ENCODE measurements at places on chromosomes 6 and 20.

GRCh38 chr6:124795643-124796463 is 166.4 kb upstream of the RNF217 start:
- no peak for DNase-seq

- no peak for DNase-seq
Measured at GRCh38 chr6:42117843-42118161, 24.6 kb downstream of the C6orf132 start.

DNA sequence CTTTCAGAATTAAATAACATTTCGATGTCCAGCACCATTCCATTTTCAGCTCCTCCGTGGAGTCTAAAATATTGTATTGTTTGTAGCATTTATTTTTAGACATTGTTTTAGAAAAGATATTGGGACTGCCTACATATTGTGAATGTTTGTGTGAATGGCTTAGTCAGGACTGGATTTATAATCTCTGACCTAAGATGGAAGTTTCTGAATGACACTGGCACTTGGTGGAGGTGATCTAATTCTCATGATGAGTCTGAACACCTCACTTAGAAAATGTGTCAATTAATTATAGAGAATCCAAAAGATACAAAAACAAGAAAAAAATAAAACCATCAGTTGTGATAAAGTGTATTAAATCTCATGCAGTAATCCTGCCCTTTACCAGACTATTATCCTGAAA is 60.8 kb upstream of the HBS1L start:
- DNase-seq, result no peak

- no peak for DNase-seq
Measured at GRCh38 chr6:24718449-24719124, 367 bp downstream of the C6orf62 start.

GRCh38 chr6:89583559-89583958 is 55.0 kb downstream of the LYRM2 start:
- no peak for DNase-seq

- DNase-seq, result no peak
Measured at GRCh38 chr6:106976270-106976669, 1.7 kb upstream of the CD24 start.

- no peak for DNase-seq
Measured at GRCh38 chr6:148417045-148417444, 74.4 kb downstream of the SASH1 start.

GRCh38 chr6:39005774-39006173 is 42.8 kb upstream of the GLP1R start:
- DNase-seq, result no peak

All from BE2C (cell line).